ENCODE measurements at places on chromosomes 3 and 15.

- no peak for DNase-seq
These were observed 36.3 kb downstream of the NGRN start for GRCh38 chr15:90301707-90302300.

- DNase-seq = no peak
These were observed 154.9 kb downstream of the CDIN1 start for GRCh38 chr15:36734366-36734765.

- DNase-seq = no peak
These were observed 11.2 kb downstream of the ANXA2 start for GRCh38 chr15:60386615-60387014.

- no peak for DNase-seq
These were observed 26.3 kb downstream of the KCNMB3 start for GRCh38 chr3:179224584-179224983.

- DNase-seq = no peak
These were observed 2.4 kb upstream of the CXCR6 start for GRCh38 chr3:45940781-45941365.

DNA sequence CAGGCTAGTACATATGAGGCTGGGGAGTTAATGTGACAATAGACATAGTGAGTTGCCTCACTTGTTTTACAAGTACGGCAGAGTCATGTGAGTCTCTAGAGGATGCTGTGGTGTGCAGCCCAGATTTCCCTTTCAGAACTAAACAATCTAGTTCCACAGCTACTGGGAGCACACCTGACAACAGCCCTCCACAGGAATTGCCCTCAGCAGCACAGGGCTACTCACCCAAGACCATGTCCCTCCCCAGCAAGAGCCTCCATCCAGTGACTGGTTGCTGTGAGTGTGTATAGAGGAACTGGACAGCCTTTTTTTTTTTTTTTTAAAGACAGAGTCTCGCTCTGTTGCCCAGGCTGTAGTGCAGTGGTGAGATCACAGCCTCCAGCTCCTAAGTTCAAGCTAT, 40.2 kb upstream of the UBE2E2 start:
- no peak for DNase-seq

DNA sequence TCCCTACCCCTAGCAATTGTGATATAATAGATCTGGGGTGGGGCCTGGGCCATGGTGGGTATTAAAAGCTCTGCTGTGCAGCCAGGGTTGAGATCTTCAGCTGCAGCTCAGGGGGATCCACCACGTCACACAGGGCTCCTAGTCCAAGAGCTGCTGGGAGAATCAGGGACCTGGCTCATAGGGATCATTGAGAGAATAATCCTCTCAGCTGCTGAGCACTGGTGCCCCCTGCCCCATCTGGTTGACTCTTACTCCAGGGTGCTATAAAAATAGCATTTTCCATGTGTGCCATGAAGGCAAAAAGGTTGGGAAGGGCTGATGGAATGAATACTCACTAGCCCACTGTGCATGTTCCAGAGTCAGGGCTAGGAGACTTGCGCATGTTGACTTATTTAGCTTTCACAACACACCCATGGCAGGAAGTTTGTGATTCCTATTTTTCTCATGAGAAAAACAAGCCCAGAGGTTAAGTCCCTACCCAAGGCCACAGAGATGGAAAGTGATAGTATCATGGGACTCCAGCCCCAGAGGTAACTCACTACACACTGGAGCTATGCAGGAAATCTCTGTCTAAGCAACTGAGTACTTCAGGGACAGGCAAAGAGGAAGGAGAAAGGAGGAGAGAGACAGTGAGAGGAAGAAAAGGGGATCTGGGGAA, 94.6 kb upstream of the HERC1 start:
- DNase-seq = no peak

- no peak for DNase-seq
These were observed 20.6 kb upstream of the USP3 start for GRCh38 chr15:63483521-63484371.

GRCh38 chr3:35200056-35200455, 439.3 kb upstream of the ARPP21 start:
- no peak for DNase-seq

- DNase-seq = no peak
These were observed 69.9 kb upstream of the AGBL1 start for GRCh38 chr15:86009727-86010126.

- no peak for DNase-seq
These were observed 124.7 kb downstream of the WNT5A start for GRCh38 chr3:55362210-55362960.

DNA sequence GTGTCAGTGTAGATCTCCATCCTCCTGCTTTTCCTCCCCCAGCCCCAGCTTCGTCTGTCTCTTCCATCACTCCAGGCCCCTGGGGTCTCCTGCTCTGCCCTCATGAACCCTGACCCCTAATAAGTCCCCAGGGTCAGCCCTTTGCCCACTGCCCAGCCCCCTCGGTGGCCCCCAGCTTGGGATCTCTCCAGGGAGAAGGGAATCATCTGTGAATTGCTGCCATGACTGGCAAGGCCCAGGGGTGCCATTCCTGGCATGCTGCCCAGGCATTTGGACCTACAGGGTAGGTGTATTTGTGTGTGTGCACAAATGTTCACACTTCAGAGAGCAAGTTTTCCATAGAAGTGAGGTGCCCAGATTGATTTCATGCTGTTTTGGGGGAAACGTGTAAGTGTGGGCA, 5.9 kb upstream of the TBC1D21 start:
- DNase-seq = no peak

GRCh38 chr3:23888617-23889228, 28.1 kb downstream of the NKIRAS1 start:
- no peak for DNase-seq

DNA sequence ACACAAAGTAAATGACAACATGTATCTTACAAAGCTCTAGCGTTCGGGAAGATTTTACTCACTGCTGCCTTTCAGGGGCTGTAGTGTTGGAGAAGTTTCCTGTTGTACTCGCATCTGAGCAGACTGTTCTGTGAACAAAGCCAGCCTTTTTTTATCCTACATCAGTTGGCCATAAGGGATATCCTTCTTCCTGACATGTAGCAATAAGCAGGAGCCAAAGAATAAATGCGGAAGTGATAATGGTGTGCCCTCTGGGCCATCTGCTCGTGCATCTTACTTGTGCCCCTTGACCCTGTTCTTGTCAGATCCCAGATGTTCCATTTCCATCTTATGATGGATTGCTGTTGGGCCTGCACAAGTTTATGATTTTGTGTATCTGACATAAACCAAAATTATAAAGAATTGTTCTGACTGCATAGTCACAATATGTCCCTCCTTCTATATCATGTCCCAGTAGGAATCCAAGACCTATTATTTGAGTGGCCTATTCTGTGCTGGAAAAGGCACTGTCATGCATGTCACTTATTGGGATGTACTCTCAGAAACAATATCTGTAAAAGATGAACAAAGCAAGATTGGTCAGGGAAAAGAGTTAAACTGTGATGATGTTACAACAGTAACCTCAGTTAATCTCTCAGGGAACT, 631.3 kb downstream of the NSUN3 start:
- DNase-seq = no peak

GRCh38 chr15:76337059-76337695, 604 bp downstream of the ISL2 start:
- DNase-seq = no peak

DNA sequence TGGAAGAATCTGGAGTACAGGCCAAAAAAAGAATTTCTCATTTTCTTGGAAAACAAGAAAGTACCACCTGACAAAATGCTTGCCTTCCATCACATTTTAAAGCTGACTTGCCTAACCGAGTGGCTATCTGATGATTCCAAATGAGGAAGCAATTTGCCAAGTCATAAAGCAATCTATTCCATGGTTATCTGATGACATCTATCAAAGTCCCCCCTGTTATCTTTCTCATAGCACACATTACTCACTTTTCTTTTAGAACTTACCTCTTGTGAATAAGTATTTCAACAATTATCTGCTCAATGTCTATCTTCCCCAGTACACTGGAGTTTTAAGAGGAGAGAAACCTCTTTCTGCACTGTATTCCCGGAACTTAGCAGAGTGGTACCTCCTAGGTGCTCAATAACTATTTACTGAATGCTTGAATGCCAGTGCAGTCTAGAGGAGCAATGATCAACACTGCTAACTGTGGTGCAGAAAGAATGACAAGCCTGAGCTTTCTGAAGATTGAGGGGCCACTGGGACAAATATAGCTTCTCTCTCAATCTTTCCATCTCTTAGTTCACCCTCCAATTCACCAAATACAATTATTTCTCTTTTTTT, 186.3 kb upstream of the ATP11B start:
- DNase-seq = no peak

DNA sequence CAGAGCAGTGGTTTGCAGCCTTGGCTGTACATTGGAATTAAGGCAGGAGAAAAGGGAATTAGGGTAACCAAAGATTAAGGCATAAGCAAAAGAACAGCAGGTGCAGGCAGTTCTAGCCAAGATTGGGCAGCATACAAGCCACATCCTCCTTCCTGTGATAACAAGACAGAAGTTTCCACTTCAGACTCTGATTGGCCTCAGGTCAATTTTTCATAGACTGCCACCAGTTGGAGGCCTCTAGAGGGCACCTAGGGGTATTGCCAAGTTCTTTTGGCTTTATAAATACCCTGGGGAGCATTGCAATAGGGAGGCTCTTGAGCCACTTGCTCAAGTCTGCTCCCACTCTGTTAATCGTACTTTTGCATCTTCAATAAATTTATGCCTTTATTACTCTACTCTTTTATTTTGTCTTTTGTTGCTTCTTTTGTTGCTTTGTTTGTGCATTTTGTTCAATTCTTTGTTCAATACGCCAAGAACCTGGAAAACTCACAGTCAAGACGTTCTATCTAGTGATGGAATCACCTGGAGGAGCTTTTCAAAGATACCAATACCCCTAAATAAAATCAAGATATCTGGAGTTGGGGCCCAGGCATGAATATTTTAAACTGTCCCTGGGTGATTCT, 32.2 kb upstream of the FMN1 start:
- peak; percentile 41 for DNase-seq

GRCh38 chr15:75655931-75656330, 8.2 kb downstream of the SNX33 start:
- DNase-seq = no peak

- no peak for DNase-seq
These were observed 284.1 kb upstream of the STT3B start for GRCh38 chr3:31248563-31248992.

GRCh38 chr3:33089515-33089914, 7.4 kb downstream of the GLB1 start:
- DNase-seq = no peak

GRCh38 chr15:66142285-66142684, 111.3 kb downstream of the MEGF11 start:
- DNase-seq = no peak

GRCh38 chr3:102400142-102400541, 34.7 kb upstream of the ZPLD1 start:
- DNase-seq = no peak

- no peak for DNase-seq
These were observed 316.8 kb downstream of the PLCL2 start for GRCh38 chr3:17201538-17201937.

DNA sequence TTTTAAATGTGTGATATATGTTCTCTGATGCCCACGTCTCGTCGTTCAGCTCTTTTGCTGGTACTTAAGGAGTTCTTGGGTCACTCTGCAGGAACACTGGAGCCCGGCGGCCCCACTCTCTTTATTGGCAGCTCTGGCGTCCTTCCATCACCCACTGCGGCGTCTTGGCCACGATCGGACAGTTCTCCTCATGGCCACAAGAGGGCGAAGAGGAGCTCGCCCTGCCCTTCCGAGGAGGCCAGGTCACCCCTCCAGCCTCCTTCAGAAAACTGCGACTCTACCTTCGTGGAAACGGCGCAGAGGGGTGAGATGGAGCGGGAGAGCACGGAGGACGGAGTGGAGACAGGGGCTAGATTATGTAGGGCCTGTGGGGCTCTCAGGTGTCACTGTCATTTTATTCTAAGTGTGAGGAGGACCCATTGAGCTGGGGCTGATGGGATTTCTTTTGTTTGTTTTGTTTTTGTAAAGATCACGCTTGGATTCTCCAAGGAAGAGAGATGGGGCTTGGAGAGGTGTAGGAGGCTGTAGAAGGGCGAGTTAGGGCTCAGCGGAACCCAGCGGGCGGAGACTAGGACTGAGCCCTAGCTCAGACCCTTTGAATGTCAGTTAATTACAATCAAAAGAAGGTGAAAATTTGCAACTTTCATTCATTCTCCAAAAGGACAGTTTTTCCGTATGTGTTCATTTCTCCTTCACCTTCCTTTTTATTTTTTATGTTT, 28.0 kb upstream of the GABRA5 start:
- DNase-seq = no peak

DNA sequence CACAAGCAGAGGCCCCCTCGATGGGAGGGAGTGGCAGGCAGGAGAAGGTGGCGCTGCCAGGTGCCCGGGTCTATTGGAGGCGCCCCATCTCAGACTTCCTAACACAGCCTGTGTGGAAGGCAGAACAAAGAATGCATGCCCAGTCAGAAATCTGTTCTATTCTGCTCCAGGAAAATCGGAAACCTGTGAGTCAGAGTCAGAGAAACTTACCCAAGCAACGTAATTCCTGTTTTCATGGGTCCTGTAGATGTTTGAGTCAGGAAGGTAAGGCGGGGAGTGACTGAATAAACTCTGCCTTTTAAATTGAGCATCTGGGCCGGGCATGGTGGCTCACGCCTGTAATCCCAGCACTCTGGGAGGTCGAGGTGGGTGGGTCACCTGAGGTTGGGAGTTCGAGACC, 13.7 kb downstream of the MAP6D1 start:
- no peak for DNase-seq

DNA sequence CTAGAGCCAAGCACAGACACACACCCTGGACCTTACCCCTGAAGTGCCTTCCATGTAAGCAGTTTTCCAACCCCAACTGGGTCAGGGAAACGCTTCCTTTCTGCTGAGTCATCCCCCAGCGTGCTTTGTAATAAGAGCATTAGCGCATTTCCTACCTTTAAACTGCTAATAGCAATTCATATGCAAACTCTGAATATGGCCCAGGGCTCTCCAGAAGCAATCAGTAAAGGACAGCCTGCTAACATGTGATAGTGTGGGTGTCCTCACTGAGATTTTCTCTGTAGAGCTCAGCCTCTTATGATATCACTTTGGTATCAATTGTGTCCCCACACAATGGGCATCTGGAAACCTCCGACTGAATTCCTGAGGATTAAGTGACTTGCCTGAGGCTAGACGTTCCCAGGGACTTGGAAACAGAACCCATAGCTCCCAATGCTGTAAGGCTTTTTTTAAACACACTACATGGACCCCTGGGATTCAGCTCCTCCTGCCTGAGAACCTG, 5.6 kb downstream of the GABRB3 start:
- no peak for DNase-seq

- no peak for DNase-seq
These were observed 45.4 kb upstream of the UBE2E1 start for GRCh38 chr3:23760325-23760724.

- DNase-seq = no peak
These were observed 129.4 kb upstream of the SLC24A5 start for GRCh38 chr15:47991357-47991756.

DNA sequence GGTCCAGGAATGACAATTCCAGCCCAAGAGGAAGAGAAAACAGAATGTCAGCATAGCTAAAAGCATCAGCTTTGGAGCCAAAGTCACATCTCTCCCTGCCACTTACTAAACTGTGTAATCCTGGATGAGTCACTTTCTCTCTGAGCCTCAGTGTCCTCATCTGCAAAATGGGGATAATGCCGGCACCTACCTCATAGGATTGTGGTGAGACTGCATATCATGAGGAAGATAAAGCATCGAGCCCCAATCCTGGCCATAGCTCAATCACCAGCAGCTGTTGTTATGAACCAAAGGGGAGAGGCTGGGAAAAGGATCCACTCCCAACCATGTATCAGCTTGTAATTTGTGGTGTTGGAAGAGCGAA, 9.1 kb downstream of the SLC6A1 start:
- no peak for DNase-seq

GRCh38 chr3:100358413-100358812, 23.9 kb downstream of the NIT2 start:
- no peak for DNase-seq
